Activated CD4-positive, alpha-beta memory T cell treated with anti-CD3 and anti-CD28 coated beads for 36 hours (primary cell): ENCODE measurements at places on chromosomes 16 and 17. TPM values are rescaled to one million over a fixed set of nuclear protein-coding genes. Genes with fewer than 3 reads are reported as not detected.

PIRT gene
- not detected for total RNA-seq

OR3A3 gene
- not detected for total RNA-seq

HS3ST6 gene
- total RNA-seq, result not detected

PITPNM3 gene
- 0.41 TPM for total RNA-seq

OSGIN1 gene
- 0.40 TPM for total RNA-seq
